Activated CD4-positive, alpha-beta T cell treated with anti-CD3 and anti-CD28 coated beads, Interleukin-2, amount 10 ng/mL, durations not matched to agents 7 days and 5 days (primary cell): ENCODE measurements at places on chromosomes 2 and 18. TPM values are rescaled to one million over a fixed set of nuclear protein-coding genes. Genes with fewer than 3 reads are reported as not detected.

- H3K27me3 ChIP-seq, result no peaks in the 10 kb centered on the region
- H3K4me3 ChIP-seq, result peak overlapping the region; percentile 88
- H3K4me1 ChIP-seq, result peaks cover 60% of the 10 kb centered on the region
- H3K27ac ChIP-seq, result peak overlapping the region; percentile 95
- DNase-seq, result no peak
These were observed 928 bp downstream of the NAGK start for GRCh38 chr2:71069376-71069775.

- no peak for DNase-seq
- no peaks in the 10 kb centered on the region for H3K4me1 ChIP-seq
- H3K36me3 ChIP-seq, result no peaks in the 10 kb centered on the region
- H3K27me3 ChIP-seq, result no peaks in the 10 kb centered on the region
These were observed 12.4 kb downstream of the SLC8A1 start for GRCh38 chr2:40439473-40439872.

GRCh38 chr2:236569573-236569973 is at the start of gene ACKR3:
Gene ACKR3, plus strand, starts transcription at chr2:236569825. Its CDS starts 10,641 bp downstream, at chr2:236580466.
- H3K4me3 ChIP-seq, result peak within 1 kb of the TSS; percentile 26
- peak; percentile 85 for DNase-seq
- H3K4me1 ChIP-seq, result peaks cover 35% of the 10 kb centered on the region
- peaks cover 7% of the 10 kb centered on the region for H3K36me3 ChIP-seq
- peaks cover 3% of the 10 kb centered on the region for H3K27me3 ChIP-seq

DNA sequence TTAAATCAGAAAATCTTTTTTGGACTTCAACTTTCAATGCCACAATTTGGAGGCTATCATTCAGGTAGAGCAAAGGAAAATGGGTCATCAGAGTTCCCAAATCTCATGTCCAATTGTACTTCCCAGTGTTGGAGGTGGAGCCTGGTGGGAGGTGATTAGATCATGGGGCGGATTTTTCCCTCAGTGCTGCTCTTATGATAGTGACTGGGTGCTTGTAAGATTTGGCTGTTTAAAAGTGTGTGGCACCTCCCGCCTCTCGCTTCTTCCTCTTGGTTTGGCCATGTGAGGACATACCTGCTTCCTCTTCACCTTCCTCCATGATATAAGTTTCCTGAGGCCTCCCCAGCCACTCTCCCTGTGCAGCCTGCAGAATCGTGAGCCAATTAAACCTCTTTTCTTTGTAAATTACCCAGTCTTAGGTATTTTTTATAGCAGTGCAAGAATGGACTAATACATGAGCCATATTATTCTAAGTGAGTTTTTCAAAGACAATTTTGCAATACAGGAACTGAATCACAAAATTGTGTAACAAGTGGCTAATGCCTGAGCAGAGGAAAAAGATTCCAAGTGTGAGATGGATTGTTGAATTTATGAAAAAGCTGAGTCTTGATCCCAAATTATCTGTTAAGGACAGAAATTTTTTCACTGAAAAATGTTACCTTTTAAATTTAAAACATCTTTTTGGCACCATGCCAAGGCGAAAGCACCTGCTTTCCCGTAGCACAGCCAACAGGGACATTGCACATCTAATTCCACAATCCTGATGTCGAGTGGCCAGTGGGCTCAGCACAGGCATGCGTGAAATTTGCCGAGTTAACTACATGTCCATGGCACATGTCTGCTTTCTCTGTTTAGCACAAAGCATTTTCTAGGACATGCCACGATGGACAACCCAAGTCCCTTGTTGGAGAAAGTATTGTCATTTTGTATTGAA is 150.9 kb downstream of the COL6A3 start:
- H3K36me3 ChIP-seq, result no peaks in the 10 kb centered on the region
- H3K4me1 ChIP-seq, result peaks cover under 1% of the 10 kb centered on the region
- H3K27ac ChIP-seq, result no peak overlapping the region
- peaks cover 7% of the 10 kb centered on the region for H3K27me3 ChIP-seq
- DNase-seq, result no peak

- no peaks in the 10 kb centered on the region for H3K36me3 ChIP-seq
- no peak for DNase-seq
- H3K27ac ChIP-seq, result no peak overlapping the region
- H3K4me3 ChIP-seq, result no peak overlapping the region
- H3K27me3 ChIP-seq, result no peaks in the 10 kb centered on the region
- no peaks in the 10 kb centered on the region for H3K4me1 ChIP-seq
These were observed 128.1 kb upstream of the AQP4 start for GRCh38 chr18:26993568-26993967.

Gene COL4A4
- 0.06 TPM for total RNA-seq
